GM23248 (cell line): ENCODE measurements at places on chromosomes 4 and X. TPM values are rescaled to one million over a fixed set of nuclear protein-coding genes. Genes with fewer than 3 reads are reported as not detected.
A peak's percentile ranks its signal among the peaks of the same experiment; 100 is the strongest.

MRFAP1 gene
- 261 and 273 TPM in 2 replicates for polyA plus RNA-seq

STBD1 gene
- polyA plus RNA-seq, result 9.2 and 10.3 TPM in 2 replicates

NPY5R gene
- not detected in 2 replicates for polyA plus RNA-seq

PIR gene
- 5.7 and 5.9 TPM in 2 replicates for polyA plus RNA-seq

TLR3 gene
- polyA plus RNA-seq, result 0.66 and 0.68 TPM in 2 replicates

KCNE5 gene
- 0.13 TPM in 1 of 2 replicates, not detected in the other for polyA plus RNA-seq

NLGN4X gene
- not detected in 2 replicates for polyA plus RNA-seq

NAA11 gene
- polyA plus RNA-seq, result not detected in 2 replicates

LUZP4 gene
- polyA plus RNA-seq, result not detected in 2 replicates

SULT1B1 gene
- polyA plus RNA-seq, result 0.10 and 0.11 TPM in 2 replicates

IBSP gene
- polyA plus RNA-seq, result not detected in 2 replicates

CLDN2 gene
- not detected in 2 replicates for polyA plus RNA-seq

DNA sequence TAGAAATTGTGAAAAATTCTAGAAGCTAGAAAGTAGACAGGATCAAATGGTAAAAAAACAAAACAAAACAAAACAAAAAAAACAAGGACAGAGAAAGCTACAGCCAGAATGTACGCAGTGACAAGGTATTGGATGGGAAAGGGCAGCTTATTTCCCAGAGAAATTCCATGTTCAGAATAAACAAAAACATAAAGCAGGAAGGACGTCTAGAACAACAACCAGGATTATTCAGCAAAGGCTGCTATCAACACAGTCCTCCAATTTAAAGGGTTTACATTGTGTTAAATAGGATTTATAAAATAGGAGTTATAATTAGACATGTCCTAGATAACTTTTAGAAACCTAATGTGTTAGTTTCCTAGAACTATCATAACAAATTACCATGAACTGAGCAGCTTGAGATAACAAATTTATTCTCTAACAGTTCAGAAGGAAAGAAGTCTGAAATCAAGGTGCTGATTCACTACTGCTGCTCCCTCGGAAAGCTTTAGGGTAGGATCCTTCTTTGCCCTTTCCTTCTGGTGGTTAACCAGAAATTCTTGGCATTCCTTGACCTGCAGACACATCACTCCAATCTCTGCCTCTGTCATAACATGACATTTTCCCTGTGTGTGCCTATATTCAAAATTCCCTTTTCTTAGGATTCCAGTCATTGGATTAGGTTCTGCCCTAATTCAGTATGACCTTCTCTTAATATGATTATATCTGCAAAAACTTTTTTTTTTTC is 175.6 kb downstream of the SNCA start:
- no peak overlapping the region for H3K27ac ChIP-seq
- H3K27me3 ChIP-seq, result no peaks in the 10 kb centered on the region
- H3K4me1 ChIP-seq, result peaks cover 13% of the 10 kb centered on the region; the same call in 1 of the 2 replicates
- DNase-seq, result peak; percentile 41
- no peak overlapping the region for H3K4me3 ChIP-seq

GRCh38 chr4:105102016-105102415 is 44.7 kb upstream of the TET2 start:
- no peak overlapping the region for H3K4me3 ChIP-seq
- no peak for DNase-seq
- H3K27ac ChIP-seq, result no peak overlapping the region
- 0 out of 2 replicates have a peak, but pooled peaks cover 4% of the 10 kb centered on the region for H3K27me3 ChIP-seq
- H3K36me3 ChIP-seq, result no peaks in the 10 kb centered on the region

- no peak overlapping the region for H3K4me3 ChIP-seq
These were observed 178.8 kb downstream of the SNCA start for GRCh38 chr4:89657931-89658700.

DNA sequence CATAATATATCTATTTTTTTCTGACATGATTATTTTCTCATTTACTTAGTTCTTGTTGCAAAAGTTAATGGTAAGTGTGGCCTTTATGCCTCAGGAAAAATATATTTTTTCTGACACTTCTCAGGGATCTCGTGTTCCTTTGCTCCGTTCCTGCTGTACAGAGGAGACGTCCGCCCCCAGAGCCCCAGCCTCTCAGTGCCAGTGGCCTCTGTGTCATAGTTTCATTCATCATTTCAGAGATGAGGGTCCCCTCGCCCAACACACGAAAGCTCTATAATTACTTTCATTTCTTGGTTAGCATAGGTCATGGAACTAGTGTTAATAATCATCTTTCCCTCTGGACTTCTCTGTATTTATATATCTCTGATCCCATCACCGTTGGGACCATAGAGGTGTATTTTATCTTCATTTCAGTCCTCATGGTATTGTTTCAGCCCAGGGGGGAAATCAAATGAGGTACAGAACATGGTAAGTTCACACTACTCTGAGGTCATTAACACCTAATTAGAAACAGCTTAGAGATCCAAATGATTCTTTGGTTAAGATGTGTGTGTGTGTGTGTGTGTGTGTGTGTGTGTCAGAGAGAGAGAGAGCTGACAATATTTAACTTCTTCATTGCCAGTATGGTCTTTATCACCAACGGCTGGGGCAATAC is 631.1 kb upstream of the TENM3 start:
- DNase-seq, result no peak
- no peak overlapping the region for H3K27ac ChIP-seq
- H3K36me3 ChIP-seq, result no peaks in the 10 kb centered on the region
- H3K4me1 ChIP-seq, result no peaks in the 10 kb centered on the region
- H3K27me3 ChIP-seq, result no peaks in the 10 kb centered on the region

DNA sequence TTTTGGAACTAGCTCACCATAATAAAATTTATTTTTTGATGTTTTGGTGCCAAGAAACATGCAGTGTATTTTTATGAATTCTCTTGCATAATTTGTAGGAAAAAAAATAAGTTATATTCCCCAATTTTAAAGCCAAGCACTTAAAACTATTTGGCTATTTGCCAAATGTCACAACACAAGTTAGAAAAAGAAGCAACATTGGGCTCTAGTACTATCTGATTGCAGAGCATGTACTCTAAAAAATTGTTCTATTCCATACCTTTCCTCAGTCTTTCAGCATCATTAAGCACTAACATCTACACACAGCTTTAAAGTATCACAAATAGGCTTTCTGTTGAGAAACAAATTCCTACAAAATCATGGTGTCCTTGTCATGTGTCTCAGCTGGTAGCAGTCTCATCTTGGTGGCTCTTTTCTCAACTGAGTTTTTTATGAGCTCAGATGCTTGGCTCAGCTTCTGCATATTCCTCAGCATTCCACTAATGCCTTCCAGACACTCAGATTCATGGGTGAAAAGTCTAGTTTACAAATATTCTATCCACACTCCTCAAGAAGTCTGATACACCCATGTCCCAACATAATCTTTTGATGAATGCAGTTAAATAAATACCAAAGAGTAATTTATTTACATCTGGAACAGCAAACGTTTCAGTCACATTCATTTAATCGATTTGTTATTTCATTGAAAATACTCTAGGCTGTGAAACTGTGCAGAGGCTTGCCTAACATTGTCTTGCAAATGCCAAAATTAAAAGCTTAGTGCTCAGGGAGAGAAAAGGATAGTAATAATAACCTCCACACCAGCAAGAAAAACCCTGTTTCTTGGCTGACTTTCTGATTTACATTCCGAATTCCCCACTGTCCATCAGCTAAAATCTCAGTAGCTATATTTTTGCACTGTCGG is 2209.9 kb downstream of the PCDH7 start:
- H3K4me1 ChIP-seq, result no peaks in the 10 kb centered on the region
- H3K27me3 ChIP-seq, result no peaks in the 10 kb centered on the region
- H3K27ac ChIP-seq, result no peak overlapping the region

- H3K27ac ChIP-seq, result peak overlapping the region; percentile 84
- peaks cover 23% of the 10 kb centered on the region for H3K4me1 ChIP-seq
- no peaks in the 10 kb centered on the region for H3K36me3 ChIP-seq
- peak; percentile 92 for DNase-seq
- peak overlapping the region; percentile 47; the same call in 1 of the 2 replicates for H3K4me3 ChIP-seq
These were observed 39.5 kb downstream of the HOPX start for GRCh38 chr4:56641494-56642051.

GRCh38 chrX:6021316-6022091 is 207.2 kb downstream of the NLGN4X start:
- H3K4me1 ChIP-seq, result no peaks in the 10 kb centered on the region
- H3K27me3 ChIP-seq, result no peaks in the 10 kb centered on the region
- no peaks in the 10 kb centered on the region for H3K36me3 ChIP-seq
- peak; percentile 28 for DNase-seq
- H3K27ac ChIP-seq, result no peak overlapping the region
- no peak overlapping the region for H3K4me3 ChIP-seq

GRCh38 chr4:80336582-80336981 is 1.1 kb downstream of the CFAP299 start:
- H3K27ac ChIP-seq, result no peak overlapping the region
- DNase-seq, result peak; percentile 56
- H3K27me3 ChIP-seq, result no peaks in the 10 kb centered on the region

DNA sequence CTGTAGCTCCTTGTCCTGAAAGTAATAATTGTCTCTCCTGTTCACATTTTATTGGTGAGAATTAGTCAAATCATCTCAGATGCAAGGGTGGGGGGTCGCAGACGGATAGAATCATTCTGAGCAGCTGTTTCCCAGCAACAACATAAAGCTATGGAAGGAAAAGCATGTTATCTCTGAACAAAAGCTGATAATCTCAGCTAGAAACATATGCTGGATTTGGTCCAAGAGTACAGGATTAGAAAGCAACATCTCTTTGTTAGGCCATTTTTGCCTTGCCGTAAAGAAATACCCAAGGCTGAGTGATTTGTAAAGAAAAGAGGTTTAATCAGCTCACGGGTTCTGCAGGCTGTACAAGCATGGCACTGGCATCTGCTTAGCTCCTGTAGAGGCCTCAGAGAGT is 472.8 kb upstream of the BOD1L1 start:
- no peak overlapping the region for H3K4me3 ChIP-seq
- DNase-seq, result no peak
- H3K27me3 ChIP-seq, result no peaks in the 10 kb centered on the region
- H3K36me3 ChIP-seq, result no peaks in the 10 kb centered on the region

DNA sequence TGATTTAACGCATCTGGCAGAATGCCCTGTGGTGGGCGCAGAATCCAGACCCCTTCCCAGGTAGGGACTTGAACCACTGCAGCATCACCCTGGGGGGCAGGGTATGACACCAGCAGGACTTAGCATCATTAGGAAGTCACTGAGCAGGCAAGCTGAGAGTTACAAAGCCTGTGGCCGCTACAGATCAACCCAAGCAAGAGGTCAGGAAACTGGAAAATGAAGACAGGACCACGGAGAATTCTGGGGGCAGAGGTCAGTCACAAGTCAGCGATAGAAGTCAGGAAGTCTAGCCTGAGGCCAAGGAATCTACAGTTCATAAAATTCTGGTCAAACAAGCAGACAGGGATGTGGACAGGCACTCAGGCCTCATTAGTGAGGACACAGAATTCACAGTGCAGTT is 108.4 kb downstream of the CHIC2 start:
- no peaks in the 10 kb centered on the region for H3K27me3 ChIP-seq
- no peak for DNase-seq
- no peak overlapping the region for H3K27ac ChIP-seq
- no peaks in the 10 kb centered on the region for H3K36me3 ChIP-seq
- no peak overlapping the region for H3K4me3 ChIP-seq

- DNase-seq, result no peak
- H3K4me1 ChIP-seq, result no peaks in the 10 kb centered on the region
- peaks cover 22% of the 10 kb centered on the region for H3K27me3 ChIP-seq
These were observed 80.6 kb downstream of the PPP2R2C start for GRCh38 chr4:6391852-6392188.

DNA sequence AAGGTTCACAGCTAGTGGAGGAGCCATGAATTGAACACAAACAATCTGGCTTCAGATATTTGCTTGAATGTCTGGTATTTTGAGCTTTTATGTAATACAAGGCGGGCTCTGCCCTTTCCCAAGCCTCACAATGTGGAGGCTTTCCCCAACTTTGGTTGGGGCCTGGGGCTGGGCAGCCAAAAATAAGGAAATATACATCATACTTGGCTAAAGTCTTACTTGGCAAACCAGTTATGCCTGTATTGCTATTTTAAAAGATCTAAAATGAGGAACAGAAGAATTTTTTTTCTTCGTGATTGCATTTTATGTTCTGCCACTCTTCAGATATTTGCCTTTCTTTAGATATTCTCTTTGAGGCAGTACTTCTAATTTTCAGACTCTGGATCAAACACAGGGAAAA is 26.1 kb downstream of the ARFIP1 start:
- no peak for DNase-seq
- peaks cover 10% of the 10 kb centered on the region; the same call in 1 of the 2 replicates for H3K4me1 ChIP-seq
- no peak overlapping the region for H3K4me3 ChIP-seq
- H3K27me3 ChIP-seq, result no peaks in the 10 kb centered on the region
- H3K27ac ChIP-seq, result no peak overlapping the region
- no peaks in the 10 kb centered on the region for H3K36me3 ChIP-seq

DNA sequence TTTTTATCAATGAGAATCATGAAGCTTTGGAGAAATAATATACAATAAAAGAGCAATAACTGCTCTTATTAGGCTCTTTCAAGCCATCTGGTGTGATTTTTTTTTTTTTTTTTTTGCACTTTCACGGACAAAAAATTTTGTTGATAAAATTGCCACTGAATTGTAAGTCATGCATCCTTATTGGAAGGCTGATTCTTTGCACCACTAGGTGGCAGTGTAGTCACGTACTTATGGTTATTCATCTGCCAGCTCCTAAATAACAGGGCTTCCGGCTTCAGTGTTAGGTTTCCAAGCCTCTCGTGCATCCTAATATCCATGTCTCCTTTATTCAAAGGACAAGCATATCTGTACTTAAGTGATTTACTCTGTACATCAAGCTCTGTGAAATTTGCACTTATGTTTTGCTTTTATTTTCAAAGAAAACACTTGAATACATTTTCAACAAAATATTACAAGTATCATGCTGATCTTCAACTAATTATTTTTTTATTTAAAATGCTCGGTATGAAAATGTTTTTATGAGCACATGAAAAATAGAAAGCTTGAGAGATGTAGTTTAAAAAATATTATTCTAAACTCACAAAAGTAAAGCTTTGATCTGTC is 1578.3 kb upstream of the TENM3 start:
- H3K27me3 ChIP-seq, result no peaks in the 10 kb centered on the region
- H3K27ac ChIP-seq, result no peak overlapping the region
- peak; percentile 78 for DNase-seq
- no peak overlapping the region for H3K4me3 ChIP-seq

GRCh38 chrX:44708470-44708869 is 135.4 kb upstream of the DUSP21 start:
- H3K4me3 ChIP-seq, result no peak overlapping the region
- no peak overlapping the region for H3K27ac ChIP-seq
- no peaks in the 10 kb centered on the region for H3K36me3 ChIP-seq

DNA sequence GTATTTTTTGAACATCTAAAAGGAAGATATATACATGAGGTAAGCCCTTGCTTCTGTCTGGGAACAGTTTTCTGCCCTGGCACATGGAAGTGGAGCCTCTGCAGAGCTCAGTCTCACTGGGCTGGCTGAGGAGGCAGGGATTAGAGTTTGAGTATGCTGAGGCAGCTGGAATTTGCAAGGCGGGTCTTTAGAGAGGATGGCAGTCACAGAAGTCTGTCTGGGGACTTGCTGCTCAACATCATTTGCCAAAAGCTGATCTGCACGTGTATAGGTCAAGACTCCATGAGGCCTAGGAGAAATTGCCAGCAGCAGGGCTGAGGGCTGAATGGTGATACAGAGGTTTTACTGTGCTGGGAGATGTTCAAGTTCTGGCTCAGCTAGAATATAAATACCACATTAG is 163.6 kb upstream of the ANK2 start:
- H3K36me3 ChIP-seq, result no peaks in the 10 kb centered on the region
- no peaks in the 10 kb centered on the region for H3K27me3 ChIP-seq
- H3K4me3 ChIP-seq, result no peak overlapping the region
- peaks cover 15% of the 10 kb centered on the region for H3K4me1 ChIP-seq
- DNase-seq, result no peak
